Kidney capillary endothelial cell (primary cell): ENCODE measurements at places on chromosomes 7 and 10.

DNA sequence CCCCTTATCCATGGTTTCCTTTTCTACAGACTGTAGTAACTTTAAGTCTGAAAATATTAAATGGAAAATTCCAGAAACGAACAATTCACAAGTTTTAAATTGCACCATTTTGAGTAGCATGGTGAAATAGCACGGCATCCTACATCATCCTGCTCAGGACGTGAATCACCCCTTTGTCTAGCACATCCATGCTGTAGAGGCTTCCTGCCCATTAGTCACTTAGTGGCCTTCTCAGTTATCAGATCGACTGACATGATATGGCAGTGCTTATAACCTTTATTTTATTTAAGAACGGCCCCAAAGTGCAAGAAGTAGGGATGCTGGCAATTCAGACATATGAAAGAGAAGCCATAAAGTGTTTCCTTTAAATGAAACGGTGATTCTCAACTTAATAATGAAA lies 82.7 kb downstream of the CPXM2 start:
- peak; percentile 92 for DNase-seq

DNA sequence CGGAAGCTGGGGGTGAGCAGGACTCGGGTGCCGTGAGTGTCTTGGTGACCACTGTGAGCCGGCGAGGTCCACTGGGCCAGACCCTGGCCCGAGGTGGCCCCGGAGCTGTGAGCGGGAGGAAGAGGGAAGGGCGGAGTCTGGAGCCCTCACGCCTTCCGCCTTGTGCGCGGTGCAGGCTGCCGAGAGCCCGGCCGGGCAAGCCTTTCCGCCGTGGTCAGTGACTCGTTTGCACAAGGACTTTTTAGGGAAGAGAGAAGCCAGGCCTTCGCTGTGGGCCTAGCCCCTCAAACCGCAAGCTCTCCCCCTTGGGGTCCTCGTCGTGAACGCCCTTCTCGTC lies 40.9 kb upstream of the ZNF32 start:
- DNase-seq, result peak; percentile 40

GRCh38 chr7:135210888-135211178 lies 493 bp downstream of the WDR91 start:
- DNase-seq, result peak; percentile 12

GRCh38 chr10:67602268-67602950 lies 93.6 kb downstream of the CTNNA3 start:
- DNase-seq, result no peak

DNA sequence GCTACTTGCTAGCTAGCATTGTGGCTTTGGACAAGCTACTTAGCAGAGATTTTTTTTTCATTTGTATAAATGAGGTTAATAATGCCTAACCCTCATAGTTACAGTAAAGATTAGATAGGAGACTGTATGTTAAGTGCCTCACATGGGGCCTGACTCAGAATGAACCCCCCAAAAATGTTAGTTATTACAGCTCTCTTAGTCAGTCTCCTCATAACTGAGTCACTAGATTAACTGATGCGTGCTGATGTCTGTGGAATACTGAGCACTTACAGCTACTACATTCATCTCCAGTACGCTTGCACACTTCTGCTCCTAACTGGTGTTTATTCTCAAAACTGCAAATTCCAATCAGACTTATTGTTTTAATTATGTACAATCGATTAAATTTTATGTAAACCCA lies 315.3 kb downstream of the SNX13 start:
- peak; percentile 5 for DNase-seq

DNA sequence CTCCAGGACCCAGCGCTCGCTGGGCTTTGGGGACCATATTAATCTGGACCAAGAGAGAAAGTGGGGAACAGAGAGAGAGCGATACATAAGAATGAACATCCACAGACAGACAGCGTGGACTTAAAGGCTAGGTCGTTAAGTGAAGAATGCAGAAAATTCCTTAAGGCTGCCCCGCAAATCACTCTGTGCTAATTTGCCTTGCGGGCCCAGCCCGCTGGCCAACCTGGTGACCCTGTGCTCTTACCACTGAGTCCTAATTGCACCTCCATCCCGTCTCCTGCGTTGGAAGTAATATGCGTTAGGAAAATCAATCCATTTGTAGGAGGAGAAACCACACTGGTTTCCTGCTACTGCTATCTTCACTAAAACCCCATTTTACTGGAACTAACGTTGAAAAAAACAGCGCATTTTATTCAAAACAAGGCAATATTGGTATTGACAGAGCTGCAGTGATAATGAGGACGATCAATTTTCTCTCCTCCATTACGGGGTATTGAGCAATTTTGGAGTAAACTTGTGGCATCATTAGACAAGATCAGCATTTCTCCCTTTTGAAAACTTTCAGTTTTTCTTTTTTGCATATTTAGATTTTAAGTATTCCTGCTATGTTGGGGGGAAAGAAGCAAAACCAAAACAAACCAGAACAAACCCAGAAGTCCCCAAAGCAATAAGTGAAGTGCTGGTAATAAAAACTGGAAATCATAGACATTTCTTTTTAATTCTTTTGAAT lies 85.2 kb downstream of the WDFY4 start:
- no peak for DNase-seq

- DNase-seq, result no peak
Observed at GRCh38 chr10:113129117-113129516, 179.1 kb downstream of the TCF7L2 start.

DNA sequence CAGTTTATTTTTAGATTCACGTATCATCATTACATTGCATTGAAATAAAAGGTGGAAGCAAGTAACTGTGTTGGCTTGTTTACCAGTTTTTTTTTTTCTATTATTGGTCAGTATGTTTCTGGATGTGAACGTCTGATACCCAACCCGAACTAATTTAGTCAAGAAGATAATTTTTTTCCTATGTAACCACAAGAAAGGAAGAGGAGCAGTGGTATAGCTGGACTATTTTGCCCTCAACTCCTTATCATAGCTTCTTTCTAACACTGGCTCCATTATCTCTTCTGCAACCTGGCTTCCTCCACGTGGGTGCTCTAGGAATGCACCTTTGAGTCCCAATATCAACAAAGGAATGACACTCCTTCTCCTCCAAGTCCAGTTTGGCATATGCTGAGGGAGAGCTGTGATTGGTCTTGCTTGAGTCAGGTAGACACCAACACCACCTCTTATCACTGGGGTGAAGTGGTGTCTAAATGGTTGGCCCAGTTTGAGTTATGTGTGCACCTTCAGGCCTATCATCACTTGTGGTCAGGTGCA lies 29.4 kb downstream of the OR9A2 start:
- DNase-seq, result no peak

DNA sequence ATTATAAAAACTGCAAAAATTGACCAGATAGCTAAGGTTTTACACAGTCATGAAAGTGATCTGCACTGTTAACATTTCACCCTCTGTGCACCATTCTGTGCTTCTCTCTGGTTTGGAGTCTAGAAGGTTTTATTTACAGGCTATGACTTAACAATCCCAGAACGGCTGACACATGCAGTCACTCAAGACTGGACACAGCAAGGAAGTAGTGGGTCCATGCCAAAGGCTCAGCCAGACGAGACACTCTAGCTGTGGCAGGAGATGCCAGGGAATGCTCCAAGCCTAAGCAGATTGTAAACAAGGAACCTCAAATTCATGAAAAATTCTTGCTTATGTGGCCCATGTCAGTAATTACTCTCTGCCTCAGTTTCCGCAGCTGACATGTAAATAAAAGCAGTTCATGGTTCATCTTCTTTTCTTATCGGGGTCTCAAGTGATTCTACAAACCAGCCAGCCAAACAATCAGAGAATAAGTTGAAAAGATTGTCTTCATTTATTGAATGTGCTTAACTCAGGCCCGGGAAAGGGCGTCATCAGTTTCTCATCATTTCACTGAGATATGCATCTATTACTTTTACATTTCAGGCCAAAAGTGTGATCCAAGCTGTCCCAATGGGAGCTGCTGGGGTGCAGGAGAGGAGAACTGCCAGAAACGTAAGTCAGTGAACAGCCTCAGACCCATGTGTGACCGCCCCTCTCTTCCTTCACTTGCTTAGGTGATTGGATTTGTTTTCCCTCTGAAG lies 132.1 kb downstream of the EGFR start:
- DNase-seq, result no peak

DNA sequence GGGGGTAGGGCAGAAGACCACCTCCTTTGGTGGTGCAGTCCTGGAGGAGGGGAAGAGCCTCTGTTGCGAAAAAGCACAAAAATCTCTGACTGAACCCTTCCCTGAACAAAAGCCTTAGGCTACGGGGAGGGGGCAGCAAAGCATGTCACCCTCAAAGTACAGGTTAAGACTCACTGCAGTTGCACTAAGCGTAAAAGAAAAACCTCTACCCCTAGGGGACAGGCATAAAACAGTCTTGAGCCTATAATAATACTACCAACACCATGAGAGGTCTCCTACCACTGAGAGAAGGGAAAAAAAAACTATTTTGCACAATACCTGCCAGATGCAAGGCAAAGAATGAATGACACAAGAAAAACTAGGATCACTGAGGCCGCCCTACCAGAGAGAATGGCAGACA lies 17.3 kb downstream of the TNPO3 start:
- DNase-seq, result no peak

DNA sequence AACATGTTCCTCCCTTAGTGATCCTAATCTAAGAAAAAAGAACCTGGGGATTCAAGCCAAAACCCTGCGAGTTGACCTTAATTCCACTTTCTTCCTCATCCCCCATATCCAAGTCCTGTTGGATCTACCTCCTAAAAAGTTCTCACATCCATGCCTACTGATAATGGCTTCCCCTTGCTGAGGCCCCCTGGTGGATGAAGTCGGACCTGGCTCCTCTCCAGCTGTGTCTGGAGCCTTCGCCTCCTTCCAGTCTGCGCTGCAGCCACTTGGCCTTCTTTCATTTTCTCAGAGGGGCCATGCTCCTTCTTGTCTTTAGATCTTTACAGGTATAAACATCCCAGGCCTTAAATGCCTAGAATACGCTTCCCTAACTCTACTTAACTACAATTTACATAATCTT lies 8.1 kb downstream of the PDE1C start:
- peak; percentile 45 for DNase-seq

- no peak for DNase-seq
Observed at GRCh38 chr7:22420973-22421635, 64.2 kb upstream of the RAPGEF5 start.

DNA sequence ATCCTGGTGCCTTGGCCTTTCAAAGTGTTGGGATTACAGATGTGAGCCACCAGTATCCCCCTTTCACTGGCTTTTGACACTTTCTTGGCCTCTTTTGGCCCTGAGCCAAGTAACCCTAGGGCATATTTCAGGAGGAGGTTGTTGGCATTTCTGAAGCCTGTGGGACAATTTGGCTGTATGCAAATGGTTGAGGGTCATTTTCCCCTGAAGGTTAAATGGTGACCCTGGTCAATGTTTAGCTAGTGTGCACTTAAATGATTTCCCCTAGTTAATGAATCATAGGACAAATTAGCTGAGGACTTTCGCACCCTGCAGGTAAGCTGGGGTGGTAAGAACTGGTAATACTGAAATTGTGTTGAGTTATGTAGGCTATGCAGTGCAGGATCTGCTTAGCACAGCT lies 660.5 kb downstream of the LRMDA start:
- DNase-seq, result no peak

DNA sequence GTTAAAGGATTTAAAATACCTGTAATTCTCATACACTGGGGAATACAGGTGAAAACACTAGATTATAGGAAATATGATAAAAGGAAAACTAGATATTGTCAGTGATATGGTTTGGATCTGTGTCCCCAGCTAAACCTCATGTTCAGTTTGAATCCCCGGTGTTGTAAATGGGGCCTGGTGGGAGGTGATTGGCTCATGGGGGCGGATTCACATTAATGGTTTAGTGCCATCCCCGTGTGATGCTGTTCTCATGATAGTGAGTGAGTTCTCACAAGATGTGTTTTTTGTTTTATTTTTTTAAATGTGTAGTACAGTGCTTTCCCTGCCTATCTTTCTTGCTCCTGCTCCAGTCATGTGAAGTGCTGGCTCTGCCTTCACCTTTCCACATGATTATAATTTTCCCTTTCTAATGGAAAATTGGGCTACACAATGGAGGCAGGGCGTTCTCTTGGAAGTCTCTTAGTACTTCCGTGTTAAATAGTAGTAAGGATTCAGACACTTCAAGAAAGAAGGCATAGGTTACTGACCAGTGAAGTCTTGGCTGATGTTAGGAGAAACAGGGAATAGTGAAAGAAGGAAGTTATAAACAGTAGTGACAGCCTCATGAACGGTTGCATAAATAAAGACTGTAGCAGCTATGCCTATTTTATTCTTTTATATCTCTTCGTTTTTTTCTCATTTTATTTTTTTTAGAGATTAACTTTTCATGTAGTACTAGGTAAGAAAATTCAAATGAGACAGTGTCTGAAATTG lies 386.4 kb downstream of the SUGCT start:
- no peak for DNase-seq

DNA sequence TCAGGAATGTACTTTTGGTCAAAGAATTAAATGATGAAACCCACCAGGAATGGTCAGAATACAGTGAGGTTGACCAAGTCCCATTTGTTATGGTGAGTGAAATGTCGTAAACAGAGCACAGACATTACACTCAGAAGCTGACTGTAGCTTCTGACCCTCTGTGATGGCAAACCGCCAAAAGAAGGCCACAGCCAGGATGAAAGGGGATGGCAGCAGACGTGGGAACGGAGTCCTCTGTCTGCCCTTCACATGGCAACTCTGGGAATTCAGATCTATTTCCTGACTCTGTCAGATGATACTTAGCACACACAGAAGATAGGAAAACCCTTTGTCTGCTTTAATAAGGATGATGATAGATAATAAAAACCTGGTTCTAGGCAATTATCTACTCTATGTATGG lies 757.1 kb downstream of the SORCS3 start:
- no peak for DNase-seq

- DNase-seq, result no peak
Observed at GRCh38 chr7:76354516-76354915, 4.3 kb downstream of the YWHAG start.

DNA sequence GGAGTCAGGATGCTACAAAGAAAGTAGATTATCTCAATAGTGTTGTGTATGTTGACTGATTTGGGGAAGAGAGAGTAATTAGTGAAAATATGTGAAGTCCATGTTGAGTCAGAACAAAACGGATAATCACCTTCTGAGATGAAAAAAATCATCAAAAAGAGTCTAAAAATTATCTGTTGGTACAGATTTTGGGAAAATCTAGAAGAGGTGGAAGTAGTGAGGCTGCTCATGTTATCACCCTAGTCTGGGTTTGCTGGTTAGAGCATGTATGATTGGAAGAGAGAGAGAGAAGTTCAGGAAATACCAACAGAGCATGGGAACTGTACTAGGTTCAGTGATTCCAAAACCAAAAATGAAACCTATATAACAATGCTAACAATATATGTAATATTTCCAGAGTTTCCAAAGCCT lies 12.3 kb downstream of the RPA3 start:
- DNase-seq, result no peak
